ENCODE measurements at places on chromosomes 16 and 17.
A peak's percentile ranks its signal among the peaks of the same experiment; 100 is the strongest.

GRCh38 chr16:58413359-58413758 lies 21.1 kb downstream of the GINS3 start:
- no peak for DNase-seq

GRCh38 chr16:19854543-19854876 lies 30.1 kb downstream of the GPRC5B start:
- DNase-seq, result no peak

GRCh38 chr16:74071996-74072535 lies 224.5 kb upstream of the PSMD7 start:
- DNase-seq, result no peak

- DNase-seq, result no peak
These were observed 250.8 kb downstream of the STX8 start for GRCh38 chr17:9324864-9325263.

DNA sequence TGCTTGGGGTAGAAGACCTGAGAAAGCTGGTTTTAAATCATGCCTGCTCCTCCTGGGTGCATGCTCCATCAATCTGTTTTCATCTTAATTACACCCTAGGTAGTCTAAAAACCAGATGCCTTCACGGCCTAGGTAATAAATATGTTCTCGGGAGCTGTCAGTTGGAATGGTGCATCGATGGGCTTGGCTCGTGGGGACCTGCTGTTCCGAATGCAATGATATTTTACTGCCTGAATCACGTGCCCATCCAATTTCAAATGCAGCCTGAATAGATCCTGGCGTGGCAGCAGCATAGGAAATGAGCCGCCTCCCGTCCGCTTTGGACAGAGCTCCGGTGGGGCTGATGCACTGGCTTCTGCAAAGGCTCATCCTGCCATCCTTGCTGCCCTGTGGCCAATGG lies 18.8 kb upstream of the FAAP100 start:
- DNase-seq, result no peak

- no peak for DNase-seq
These were observed 116.9 kb downstream of the NTN1 start for GRCh38 chr17:9138161-9138717.

DNA sequence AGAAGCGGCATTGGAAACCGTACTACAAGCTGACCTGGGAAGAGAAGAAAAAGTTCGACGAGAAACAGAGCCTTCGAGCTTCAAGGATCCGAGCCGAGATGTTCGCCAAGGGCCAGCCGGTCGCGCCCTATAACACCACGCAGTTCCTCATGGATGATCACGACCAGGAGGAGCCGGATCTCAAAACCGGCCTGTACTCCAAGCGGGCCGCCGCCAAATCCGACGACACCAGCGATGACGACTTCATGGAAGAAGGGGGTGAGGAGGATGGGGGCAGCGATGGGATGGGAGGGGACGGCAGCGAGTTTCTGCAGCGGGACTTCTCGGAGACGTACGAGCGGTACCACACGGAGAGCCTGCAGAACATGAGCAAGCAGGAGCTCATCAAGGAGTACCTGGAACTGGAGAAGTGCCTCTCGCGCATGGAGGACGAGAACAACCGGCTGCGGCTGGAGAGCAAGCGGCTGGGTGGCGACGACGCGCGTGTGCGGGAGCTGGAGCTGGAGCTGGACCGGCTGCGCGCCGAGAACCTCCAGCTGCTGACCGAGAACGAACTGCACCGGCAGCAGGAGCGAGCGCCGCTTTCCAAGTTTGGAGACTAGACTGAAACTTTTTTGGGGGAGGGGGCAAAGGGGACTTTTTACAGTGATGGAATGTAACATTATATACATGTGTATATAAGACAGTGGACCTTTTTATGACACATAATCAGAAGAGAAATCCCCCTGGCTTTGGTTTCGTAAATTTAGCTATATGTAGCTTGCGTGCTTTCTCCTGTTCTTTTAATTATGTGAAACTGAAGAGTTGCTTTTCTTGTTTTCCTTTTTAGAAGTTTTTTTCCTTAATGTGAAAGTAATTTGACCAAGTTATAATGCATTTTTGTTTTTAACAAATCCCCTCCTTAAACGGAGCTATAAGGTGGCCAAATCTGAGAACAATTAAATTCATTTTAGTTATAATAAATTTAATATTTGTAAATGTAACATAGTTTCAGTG lies 1.7 kb downstream of the HEXIM1 start:
- no peak for DNase-seq

GRCh38 chr17:38982858-38983746 lies 15.9 kb upstream of the FBXO47 start:
- DNase-seq, result peak; percentile 80

DNA sequence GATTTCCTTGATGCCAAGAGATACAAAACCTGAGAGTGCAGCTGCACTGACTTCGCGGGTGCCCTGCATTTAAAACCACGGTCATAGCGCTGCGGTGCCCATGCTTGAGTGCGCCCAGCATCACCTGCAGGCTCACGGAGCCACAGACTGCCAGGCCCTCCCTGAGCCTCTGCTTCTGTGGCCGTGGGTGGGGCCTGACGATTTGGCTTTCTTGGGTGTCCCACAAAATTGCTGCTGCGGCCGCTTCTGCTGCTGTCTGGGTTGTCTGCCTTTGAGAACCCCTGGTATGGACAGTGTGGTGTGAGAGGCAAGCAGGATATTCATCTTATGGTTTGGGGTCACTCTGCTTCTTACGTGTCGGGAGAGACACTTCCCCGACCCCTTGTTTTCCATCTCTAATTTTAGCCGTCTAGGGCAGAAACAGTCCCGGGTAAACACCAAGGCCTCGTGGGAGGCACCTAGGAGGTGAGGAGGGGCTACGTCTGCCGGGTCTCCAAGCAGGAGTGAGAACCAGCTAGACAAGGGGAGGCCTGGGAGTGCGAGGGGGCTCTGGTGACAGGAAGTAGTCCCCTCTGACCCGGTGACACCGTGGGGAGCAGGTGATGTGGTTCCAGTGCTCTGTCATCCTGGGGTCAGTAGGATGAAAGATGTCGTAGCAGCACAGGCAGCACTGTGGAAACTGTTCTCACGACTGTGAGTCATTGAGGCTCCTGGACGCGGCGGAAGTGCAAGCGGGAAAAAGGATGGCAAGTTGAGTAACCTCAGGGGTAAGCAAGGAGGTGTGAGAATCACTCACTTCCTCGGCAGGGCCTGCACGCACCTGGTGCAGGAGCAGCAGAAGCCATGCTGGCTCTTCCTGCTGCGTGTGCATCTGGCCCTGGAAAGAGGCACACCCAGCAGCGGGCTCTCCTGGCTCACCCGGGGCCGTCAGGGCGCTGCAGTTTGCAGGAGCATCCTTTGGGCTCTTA lies 176.3 kb downstream of the RPTOR start:
- DNase-seq, result no peak

DNA sequence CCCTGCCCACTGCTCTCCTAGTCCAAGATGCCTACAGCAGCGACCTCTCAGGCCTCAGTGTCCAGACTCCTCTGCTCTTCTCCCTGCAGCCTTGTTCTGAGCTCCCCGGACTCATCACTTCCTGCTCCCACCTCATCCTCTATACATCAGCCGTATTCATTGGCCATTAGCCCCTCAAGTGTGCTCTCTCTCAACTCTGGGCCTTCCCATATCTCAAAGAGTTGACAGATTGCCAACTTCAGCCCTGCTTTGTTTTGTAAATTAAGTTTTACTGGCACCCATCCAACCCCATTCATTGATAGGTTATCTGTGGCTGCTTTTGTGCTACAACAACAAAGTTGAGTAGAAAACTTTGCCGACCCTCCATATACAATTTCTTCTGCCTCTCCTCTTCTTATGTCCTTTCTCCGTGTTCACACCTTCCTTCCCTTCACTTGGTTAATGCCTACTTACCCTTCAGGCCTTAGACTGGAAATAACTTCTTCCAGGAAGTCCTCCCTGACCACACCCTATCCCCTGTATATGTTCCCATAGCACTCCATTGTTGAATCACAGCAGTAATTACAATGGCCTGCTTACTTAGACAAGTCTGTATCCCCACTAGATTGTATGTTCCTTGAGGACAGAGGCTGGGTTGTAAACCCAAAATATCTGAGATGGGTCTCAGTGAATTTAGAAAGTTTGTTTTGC lies 63.4 kb upstream of the TANC2 start:
- DNase-seq, result no peak

DNA sequence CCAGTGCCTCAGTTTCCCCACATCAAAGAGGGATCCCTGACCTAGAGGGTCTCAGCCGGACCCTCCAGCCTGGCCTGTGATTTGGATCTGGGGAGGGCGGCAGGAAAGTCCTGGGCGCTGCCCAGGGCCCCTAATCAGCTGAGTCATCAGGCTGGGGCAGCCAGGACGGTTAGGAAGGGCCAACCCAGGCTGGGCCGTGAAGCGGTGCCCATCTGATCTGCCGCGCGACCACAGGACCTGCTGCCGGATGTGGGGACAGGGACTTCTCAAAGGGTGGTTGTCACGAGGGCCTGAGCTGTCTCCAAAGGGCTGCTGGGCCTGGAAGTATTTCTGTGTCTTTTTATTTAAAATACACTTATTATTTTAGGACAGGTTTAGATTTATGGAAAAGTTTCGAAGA lies 4.4 kb downstream of the TPSAB1 start:
- DNase-seq, result no peak

DNA sequence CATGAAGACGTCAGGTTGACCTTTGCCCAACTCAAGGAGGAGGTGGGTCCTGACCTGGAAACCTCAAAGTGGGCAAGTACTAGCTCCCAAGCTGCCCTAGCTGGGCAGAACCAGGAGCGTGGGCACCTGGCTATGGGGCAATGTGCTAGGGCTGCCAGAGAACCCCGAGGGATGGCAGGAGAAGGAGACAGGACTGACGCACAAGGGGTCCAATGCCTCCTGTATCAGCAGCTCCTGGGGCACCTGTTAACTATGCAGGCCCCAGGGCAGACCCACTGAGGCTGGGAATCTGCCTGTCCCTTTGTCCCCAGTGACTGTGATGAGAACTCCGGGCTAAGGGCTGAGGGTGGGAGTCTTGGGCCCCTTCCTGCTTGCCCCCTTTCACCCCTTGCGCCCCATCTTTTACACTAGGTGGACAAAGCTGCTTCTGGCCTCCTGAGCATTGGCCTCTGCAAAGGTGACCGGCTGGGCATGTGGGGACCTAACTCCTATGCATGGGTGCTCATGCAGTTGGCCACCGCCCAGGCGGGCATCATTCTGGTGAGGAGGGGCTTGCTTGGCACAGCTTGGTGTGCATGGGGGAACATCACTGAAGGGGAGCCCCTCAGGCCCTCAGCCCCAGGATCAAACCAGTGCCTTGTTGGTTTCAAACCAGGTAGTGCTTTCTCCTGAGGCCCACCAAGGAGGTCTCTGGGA lies 7.7 kb downstream of the CHAD start:
- no peak for DNase-seq

DNA sequence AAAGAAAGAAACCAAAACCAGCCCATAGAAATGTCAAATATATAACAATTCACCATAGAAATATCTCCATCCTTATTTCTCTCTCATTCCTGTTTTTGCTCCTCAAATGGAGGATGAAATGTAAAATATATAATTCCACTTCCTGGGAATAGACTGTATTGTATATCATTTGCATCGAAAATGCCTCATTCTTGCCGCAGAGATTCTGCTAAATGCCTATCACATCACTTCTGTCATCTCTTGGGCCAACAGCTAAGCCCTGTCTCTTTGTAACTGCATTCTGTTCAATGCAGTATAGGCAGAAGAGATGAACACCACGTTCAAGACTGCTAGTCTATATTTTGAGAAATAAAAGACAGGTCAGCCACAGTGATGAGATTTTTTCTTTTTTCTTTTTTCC lies 956.3 kb upstream of the SOX9 start:
- no peak for DNase-seq

- DNase-seq, result no peak
These were observed 45.3 kb upstream of the HS3ST3A1 start for GRCh38 chr17:13646969-13647542.

DNA sequence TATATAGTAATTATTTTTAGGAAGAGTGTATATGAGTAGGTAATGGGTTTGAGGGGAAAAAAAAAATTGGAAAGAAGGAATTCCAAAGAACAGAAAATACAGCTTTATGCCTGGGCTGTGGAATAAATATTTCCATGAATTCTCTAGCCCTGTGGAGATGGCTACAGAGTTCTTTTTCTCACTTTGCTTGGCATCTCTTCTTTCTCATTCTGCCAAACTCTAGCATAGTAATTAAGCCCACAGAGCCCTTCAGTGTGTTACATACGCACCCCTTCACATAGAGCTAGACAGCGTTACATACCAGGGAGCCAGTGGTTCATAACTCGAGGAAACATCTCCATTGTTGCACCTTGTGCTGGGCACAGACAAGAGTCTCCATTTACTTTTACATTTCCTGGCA lies 621.1 kb downstream of the CDH8 start:
- DNase-seq, result no peak

GRCh38 chr16:8714174-8714573 lies 39.8 kb downstream of the ABAT start:
- DNase-seq, result no peak

DNA sequence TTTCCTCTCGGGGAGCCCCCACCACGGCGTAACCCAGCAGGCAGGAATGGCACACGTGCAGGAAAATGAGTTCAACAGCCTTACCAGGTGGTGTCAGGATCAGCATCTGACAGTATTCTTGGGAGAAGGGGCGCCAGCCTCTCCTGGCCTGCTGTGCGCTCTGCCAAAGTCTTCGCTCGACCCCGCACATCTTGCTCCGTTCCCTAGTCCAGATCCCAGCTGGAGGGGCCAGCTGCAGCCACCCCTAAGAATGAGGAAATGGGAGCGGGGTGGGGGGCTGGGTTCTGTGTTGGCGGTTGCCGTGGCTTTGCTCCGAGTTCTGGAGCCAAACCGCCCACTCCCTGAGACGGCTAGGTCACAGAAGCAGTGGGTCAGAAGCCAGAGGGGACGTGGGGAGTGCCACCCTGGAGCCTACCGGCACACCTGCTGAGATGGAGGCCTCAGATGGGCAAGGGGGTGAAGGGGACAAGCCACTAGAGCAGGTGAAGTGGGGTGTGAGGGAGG lies at the start of gene CHCT1:
CHCT1 (plus strand) TSS at position 328 of the 504 bp plus-strand sequence; CDS start at position 432, 104 bp downstream.
- DNase-seq, result no peak

GRCh38 chr16:85383836-85384832 lies 229.0 kb upstream of the GSE1 start:
- DNase-seq, result no peak

DNA sequence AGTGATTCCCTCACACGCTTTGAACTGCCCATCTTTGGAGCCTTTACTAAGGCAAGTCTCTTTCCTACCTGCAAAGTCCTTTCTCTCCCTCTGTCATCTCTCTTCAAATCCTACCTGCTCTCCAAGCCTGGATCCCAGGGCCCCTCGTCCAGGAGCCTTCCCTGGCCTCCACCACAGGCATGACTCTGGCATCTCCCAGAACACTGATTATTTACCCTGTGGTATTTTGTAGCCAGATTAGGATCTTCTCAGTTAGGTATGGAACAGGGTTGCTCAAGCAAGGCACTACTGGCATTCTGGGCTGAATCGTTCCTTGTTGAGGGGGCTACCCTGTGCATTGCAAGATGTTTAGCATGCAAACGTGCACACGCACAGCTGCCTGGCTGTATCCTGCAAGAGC lies 31.9 kb upstream of the POLR3E start:
- no peak for DNase-seq
